ENCODE measurements at places on chromosomes 16 and 17.

GRCh38 chr16:57639172-57639887, 10.9 kb downstream of the ADGRG1 start:
- DNase-seq = no peak

DNA sequence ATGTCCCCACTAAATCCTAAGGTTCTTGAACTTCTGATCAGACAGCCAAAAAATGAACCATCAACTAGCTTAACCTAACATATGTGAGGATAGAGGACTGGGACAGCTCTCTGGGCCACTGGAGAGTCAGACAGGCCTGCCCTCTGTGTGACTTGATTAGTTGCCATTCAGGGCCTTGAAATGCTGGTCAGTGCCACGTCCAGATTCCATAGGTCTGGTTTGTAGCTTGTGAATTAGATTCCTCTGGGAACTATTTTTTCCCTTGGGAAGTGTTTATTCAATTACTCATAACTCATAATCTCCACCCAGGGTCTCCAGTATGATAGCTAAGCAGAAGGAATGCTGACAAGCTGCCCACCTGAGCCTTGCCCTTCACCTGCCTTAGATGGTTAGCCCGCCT, 48.2 kb downstream of the IGF2BP1 start:
- DNase-seq = no peak

- no peak for DNase-seq
These were observed 83.9 kb downstream of the YPEL2 start for GRCh38 chr17:59415397-59415796.

GRCh38 chr16:11677451-11677951, 9.2 kb downstream of the SNN start:
- DNase-seq = no peak

DNA sequence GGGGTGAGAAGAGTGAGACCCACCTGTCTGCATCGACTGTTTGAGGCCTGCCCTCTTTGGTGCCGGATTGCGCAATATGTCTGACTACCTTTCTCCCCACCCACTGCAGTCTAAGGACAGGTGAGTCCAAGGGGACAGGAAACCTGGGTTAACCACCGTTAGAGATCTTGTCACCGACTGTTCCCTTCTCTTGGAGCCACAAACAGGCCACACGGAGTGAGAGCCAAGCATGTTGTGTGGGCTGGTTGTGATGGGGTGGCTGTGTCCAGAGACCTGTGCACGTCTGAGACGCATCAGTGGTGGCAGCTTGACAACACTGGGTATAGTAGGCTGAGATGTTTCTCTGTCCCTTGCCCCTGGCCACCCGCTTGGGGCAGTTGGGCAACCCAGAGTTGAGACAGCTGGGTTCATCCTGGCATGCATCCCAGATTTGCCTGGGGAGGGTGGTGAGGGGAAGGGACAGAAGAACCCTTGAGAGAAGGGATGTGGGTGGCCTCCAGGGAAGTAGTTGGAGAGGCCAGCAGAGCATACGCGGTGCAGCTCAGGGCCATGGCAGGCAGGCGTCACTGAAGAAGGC, 21.4 kb downstream of the MPRIP start:
- DNase-seq = no peak

DNA sequence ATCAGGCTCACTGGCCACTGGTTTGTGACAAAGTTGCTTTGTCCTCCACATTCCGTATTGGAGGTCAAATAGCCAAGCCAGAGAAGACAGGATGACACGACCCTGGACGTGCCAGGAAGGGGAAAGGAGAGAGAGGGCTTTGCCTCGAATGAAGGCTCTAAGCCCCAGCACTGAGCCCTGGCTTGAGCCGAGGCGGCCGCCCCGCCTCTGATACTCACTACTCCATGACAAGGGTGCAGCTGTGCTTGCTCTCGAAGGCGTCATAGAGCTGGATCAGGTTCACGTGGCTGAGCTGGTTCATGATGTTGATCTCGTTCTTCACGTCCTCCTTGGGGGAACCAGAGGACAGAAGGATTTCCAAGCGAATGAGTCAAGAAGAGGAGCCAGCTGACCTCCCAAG, 19.3 kb downstream of the MYLK3 start:
- DNase-seq = no peak

GRCh38 chr16:11602321-11602720, 15.6 kb upstream of the LITAF start:
- DNase-seq = no peak

DNA sequence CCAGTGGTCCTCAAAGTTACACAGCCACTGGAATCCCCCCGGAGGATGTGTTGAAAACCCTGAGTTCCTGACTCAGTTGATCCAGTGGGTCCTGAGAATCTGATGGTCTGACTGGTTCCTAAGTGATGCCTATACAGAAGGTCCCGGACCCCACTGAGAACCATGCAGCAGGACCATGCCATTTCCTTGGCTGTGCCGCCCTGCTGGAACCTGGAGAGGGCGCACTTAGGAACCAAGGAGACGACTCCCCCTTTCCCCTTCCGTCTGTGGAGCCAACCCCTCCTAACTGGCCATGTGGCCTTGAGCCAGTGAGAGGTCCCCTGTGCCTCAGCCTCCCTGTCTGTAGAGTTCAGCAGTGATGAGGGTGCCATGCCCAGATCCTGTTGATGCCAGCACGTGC, 22.0 kb downstream of the C16orf74 start:
- DNase-seq = no peak

DNA sequence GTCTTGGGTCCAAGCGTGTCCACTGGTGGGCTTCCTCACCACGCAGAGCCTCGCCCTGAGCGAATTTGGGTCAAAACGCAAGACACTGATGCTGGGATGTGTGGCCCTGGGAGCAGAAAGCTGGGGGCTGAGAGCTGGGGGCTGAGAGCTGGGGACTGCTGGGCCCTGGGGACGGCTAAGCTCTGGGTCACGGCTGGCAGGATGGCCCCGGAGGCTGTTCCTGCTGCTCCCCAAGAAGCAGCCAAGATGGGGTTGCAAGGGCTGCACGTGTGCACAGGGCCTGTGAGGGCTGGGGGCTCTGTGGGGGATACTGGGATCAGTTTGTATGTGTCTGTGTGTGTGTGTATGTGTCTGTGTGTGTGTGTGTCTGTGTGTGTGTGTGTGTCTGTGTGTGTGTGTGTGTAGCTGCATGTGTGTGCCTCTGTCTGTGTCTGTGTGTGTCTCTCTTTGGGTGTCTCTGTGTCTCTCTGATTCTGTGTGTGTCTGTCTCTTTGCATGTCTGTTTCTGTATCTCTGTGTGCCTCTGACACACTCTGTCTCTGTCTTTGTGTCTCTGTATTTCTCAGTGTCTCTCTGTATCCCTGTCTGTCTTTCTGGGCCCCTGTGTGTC, 38.2 kb upstream of the CIBAR2 start:
- DNase-seq = no peak

GRCh38 chr16:88512728-88513696, 57.2 kb upstream of the ZC3H18 start:
- DNase-seq = no peak

DNA sequence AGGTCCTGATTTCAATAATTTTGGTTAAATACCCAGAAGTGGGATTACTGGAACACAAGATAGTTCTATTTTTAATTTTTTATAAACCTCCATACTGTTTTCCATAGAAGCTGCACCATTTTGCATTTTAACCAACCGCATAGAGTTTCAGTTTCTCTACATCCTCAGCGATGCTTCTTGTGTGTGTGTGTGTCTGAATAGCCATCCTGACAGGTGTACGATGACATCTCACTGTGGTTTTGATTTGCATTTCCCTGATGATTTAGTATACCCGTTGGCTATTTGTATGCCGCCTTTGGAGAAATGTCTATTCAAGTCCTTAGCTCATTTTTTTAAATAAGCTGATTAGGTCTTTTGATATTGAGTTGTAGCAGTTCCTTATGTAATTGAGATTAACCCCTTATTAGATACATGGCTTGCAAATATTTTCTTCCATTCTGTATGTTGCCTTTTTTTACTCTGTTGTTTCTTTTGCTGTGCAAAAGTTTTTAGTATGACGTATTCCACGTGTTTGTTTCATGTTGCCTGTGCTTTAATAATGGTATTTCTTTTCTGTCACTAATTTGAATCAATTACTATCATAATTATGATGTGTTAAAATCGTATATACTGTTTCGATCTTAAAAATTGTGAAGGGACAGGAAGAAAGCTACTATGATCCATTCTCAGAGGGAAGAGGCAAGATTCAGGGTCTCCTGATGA, 227.2 kb upstream of the MON1B start:
- no peak for DNase-seq

GRCh38 chr17:71726341-71726740, 394.5 kb upstream of the SOX9 start:
- DNase-seq = no peak

- DNase-seq = no peak
These were observed 27.2 kb downstream of the LLGL2 start for GRCh38 chr17:75552425-75553294.

DNA sequence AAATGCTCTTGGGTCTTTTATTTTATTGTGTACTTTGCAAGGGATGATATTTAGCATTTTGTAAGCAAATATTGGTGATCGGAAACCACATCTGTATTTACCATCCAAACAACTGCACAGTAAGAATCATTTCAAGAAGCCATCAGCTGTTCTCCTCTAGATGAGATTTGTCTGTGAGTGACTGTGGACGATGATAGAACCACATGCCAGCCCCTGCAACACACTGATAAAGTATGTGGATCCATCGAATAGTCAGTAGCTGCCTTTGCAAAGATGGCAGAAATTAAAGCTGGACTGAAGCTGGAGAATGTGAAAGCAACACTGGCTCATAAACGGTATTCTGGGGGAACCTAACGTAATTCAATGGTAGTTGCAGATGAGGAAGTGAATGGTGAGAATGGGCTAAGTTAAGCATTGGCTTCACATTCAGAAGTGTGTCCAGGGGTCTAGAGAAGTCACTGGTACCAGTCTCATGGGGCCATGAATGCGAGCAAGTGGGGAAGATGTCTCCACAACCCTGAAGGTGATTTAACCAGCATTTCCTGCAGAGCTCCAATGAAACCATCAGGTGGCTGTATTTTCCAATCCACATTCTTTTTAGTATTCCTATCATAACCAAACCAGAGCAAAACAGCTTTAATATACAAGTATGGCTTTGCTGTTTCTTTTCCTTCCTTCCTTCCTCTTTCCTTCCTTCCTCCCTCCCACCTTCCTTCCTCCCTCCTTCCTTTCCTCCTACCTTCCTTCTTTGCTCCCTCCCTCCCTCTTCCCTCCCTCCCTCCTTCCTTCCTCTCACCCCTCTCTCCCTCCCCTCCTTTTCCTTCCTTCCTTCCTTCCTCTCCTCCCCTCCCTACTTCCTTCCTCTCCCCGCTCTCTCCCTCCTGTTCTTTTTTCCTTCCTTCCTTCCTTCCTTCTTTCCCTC, 169.4 kb downstream of the ABCA8 start:
- no peak for DNase-seq

DNA sequence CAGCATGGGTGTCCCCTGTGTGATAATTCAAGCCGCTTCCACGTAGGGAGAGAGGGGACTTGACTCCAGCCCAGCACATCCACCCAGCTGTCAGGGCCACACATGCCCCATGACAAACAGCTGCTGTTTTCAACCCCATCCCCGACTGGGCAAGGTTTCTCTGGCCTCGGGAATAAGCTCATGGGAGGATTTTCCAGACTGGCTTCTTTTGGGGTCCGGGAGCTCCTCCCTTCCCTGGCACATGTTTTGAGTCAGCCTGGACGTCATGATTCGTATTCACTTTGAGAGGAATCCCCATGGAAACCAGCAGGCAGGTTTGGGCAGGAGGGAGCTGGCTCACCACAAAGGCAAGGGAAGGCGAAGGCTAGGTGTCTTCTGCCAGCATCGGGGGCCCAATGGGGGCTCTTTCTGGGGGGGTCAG, 156.4 kb downstream of the CMIP start:
- no peak for DNase-seq

DNA sequence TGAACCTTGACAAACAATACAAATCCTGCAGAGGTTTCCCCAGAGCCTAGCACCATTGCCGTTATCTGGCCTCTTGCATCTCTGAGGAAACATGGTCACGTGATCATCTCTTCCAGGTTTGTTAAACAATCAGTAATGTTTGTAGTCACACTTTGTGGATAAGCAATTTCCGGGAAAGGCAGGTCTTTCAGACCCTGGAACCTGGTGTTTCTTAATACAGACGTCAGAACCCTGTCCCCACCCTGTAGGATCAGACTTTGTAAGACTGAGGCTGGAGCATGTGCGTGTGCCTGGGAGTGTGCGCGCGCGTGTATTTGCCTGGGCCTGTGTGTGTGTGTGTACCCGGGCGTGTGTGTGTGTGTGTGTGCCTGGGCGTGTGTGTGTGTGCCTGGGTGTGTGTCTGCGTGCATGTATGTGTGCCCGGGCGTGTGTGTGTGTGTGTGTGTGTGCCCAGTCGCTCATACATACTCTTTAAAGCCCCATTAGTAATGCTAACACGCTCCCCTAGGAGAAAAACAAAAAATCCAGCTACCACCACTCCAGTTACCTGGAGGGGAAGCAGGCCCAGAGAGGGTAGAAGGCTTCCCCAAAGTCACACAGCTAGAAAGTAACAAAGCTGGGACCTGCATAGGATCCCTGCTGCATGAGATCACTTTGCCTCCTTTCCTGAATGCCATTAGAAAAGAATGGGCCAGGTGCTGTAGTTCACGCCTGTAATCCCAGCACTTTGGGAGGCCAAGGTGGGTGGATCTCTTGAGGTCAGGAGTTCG, 5.3 kb downstream of the CTNS start:
- no peak for DNase-seq

GRCh38 chr16:17125671-17126070, 345.1 kb downstream of the XYLT1 start:
- DNase-seq = no peak

DNA sequence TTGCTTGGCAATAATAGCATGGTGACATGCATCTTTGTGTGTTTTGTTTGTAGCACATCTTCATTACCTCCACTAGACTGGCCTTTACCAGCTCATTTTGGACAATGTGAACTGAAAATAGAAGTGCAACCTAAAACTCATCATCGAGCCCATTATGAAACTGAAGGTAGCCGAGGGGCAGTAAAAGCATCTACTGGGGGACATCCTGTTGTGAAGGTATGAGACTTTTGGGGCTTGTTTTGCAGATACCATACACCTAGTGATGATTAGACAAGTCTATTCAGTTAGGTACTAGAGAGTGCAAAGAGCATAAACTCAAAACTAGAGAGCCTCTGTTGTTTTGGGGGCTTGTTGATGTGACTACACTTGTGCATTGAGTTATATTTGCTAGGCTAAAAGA, 41.2 kb downstream of the NFATC3 start:
- no peak for DNase-seq

GRCh38 chr16:86576591-86577313, 1.6 kb upstream of the FOXL1 start:
- no peak for DNase-seq

GRCh38 chr17:62793919-62794665, 14.0 kb downstream of the MARCHF10 start:
- DNase-seq = no peak

DNA sequence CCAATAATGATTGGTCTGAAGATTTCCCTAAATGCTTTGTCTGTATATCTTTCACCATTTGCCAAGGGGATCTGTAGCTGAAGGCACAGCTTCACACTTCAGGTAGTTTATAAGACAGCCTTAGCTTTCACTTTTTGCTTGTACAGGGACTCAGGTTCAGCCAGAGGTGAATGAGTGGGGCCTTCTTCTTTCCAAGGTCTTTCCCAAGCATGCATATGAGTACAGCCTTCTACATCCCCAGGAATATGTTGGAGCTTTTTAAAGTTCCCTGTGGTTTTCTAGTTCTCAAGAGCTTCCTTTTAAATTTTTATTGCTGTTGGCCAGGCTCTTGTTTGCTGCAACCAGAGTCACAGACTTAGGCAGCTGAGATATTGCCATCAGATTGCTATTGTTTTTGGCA, 17.9 kb upstream of the SPDYE4 start:
- no peak for DNase-seq

Data from stimulated activated CD8-positive, alpha-beta memory T cell treated with anti-CD3 and anti-CD28 coated beads, Interleukin-4, amount 100 ng/mL, for 48 hours (primary cell).